ENCODE measurements at places on chromosomes 12 and 14.

GRCh38 chr12:32489070-32489469 lies 89.7 kb downstream of the FGD4 start:
- DNase-seq = no peak

- DNase-seq = no peak
These were observed 94.4 kb downstream of the SYT1 start for GRCh38 chr12:78958941-78959340.

DNA sequence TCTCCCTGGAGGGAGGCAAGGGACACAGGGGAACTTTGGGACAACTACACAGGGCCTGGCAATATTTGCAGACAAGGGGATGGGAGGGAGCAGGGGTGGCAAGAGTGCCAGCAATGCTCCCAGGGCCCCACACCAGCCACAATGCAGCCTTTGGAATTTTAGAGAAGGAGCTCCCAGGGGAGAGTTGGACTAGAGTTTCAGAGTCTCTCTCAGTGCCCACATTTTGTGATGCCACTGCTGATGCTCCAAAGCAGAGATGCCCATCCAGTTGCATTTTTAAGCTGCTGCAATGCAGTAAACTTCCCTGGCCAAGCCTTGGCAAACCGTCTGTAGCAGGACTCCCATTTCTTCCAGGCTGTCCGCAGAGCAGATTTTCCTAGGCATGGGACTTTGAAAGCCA lies 98.9 kb downstream of the ZFP36L1 start:
- no peak for DNase-seq

DNA sequence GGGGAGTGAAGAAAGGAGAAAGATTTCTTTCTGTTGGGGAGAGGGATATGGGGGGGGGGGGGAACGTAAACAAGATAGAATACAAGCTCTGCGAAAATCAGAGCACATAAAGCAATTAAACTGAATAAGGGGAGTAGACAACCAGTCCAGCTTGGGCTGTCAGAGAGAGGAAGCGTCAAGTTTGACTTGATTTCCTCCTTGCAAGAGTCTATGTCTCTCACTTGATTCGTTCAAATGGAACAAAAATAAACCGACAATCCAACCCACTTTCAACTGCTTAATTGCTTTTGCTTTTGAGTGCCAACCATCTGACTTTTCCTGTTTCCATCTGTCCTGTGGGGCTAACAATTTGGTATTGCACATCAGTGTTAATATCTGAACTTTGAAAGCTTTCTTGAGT lies 942 bp downstream of the SYT1 start:
- DNase-seq = no peak

DNA sequence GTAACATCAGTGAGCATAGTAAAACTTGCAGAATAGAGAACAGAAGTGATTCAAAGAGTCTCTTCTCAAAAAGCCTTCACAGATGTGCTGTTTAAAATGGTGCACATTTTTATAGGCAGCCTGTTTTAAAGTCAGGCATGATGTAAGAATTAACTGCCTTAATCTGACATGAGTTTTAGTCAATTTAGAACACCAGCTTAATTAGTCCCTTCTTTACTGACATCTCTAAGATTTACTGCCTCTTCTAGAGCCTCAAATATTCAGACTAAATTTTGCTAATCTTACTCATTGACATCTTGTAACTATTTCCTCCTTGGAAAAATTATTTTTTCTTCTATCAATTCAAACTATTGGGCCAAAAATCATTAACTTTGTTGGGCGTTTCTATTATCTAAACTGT lies 782.5 kb downstream of the C12orf50 start:
- no peak for DNase-seq

GRCh38 chr12:130299574-130299973 lies 38.1 kb upstream of the PIWIL1 start:
- no peak for DNase-seq

GRCh38 chr12:11581179-11581755 lies 68.2 kb upstream of the ETV6 start:
- DNase-seq = peak; percentile 61

DNA sequence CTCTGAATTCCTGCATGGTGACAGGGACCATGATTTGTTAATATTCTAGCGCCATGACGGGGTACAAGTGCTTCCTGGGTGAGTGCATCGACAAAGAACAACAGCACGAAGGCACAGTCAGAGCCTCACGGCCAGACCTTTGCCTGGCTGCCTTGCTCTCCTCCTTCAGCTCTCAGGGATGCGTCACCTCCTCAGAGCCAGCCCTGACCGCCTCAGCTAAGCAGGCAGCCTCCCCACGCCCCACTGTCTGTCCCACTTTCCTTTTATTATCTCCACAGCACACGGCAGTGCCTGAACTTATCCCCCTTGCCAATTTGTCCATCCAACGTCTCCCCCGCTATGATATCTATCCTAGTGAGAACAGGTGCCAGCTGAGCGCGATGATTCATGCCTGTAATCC lies 16.5 kb upstream of the FZD10 start:
- no peak for DNase-seq

DNA sequence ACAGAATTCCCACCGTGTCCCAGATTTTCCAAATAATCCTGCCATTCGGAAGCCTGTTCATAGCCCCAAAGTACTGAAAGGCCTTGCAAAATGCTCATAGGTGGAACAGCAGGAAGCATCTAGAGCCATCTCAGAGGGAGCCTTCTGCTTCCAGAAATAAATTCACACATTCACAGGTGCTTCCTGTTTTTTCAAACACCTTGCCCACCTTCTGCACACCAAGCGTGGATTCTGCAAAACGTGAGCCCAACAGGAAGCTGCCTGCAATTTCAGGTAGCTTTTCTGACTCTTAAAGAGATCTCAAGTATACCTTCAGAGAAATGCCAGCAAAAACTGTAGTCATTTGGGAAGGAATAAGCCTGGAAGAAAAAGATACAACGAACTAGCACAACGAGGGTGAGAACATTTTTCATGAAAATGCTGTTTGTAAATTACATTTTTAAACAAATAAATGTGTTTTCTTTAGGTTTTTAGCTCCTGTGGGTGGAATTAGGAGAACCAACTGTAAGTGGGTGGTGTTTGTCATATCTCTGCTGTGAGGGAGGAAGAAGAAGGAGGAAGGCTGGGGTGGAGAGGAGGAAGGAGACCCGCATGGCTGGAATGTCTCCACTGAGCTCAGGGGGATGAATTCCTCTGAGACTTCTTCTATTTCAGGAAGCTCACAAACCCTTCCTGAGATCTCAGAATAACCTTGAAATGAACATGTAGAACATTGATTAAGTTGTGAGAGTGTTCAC lies at the start of gene IFNG-AS1:
Gene IFNG-AS1 (plus strand): TSS at position 264 of the 737 bp plus-strand sequence.
- no peak for DNase-seq

DNA sequence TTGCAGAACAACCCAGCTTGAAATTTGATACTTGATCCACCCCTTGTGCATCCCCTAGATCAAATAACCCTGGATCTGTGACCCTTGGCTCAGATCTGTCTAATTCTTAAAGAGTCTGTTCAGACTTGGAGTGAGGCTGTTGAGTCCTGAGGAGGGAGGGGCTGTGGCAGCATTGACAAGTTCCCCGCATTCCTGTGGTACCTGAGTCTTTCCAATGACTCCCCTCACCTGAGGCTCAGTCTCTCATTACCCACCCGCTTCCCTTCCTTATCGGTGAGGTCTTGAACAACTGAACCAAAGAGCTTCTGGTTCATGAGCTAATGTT lies 16.1 kb upstream of the HDAC7 start:
- no peak for DNase-seq

GRCh38 chr14:22563987-22564386 lies 25.0 kb downstream of the DAD1 start:
- DNase-seq = no peak

DNA sequence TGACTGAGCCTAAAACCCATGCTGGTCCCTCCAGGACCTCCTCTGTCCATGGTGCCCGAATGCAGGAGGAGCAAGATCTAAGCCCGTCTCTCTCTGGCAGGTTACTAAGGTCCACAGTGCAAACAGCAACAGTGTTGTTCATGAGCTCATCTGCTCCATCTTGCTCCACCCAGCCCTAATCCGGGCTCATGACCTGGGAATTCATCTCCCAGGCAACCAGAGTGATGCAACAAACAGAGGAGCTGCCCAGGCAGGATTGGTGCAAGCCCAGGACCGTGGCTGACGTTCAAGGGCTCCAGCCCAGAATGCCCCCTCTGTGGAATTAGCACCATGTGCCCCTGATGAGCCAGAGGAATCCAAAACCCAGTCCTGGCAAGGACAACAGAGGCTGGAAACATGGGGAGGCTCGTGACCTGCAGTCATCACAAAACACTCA lies 29.9 kb downstream of the HSPB8 start:
- DNase-seq = no peak

DNA sequence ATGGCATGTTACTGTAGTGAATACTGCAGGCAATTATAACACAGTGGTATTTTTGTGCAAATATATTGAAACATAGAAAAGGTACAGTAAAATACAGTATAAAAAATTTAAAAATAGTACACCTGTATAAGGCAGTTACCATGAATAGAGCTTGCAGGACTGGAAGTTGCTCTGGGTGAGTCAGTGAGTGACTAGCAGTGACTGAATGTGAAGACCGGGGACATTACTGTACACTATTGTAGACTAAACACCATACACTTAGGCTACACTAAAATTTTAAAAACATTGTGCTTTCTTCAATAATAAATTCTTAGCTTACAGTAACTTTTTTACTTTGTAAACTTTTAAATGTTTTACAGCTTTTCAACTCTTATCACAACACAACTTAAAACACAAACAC lies 181.7 kb downstream of the GALC start:
- no peak for DNase-seq

DNA sequence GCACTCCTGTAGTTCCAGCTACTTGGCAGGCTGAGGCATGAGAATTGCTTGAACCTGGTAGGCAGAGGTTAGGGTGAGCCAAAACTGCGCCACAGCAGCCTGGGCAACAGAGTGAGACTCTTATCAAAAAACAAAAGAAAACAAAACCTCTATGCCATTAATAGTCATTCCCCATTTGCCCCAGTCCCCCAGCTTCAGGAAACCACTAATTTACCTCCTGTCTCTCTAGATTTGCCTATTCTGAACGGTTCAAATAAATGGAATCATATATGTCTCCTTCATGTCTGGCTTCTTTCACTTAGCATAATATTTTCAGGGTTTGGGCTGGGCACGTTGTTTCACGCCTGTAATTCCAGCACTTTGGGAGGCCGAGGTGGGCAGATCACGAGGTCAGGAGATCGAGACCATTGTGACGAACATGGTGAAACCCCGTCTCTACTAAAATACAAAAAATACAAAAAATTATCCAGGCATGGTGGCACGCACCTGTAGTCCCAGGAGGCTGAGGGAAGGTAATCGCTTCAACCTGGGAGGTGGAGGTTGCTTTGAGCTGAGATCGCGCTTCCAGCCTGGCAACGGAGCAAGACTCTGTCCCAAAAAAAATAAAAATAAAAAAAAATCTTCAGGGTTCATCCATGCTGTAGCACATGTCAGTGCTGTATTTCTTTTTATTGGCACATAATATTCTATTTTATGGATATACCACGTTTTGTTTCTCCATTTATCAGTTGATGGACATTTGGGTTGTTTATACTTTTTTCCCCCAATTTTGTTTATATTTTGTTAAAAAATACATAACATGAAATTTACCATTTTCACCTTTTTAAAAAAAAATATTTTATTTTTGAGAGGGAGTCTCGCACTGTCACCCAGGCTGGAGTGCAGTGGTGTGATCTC lies 31.9 kb downstream of the KNTC1 start:
- no peak for DNase-seq

- no peak for DNase-seq
These were observed 586.5 kb upstream of the TMEM132C start for GRCh38 chr12:127680516-127680915.

- DNase-seq = no peak
These were observed 61.2 kb upstream of the BCL11B start for GRCh38 chr14:99333214-99333613.

GRCh38 chr12:9872742-9873141 lies 3.6 kb upstream of the CLEC2B start:
- no peak for DNase-seq

DNA sequence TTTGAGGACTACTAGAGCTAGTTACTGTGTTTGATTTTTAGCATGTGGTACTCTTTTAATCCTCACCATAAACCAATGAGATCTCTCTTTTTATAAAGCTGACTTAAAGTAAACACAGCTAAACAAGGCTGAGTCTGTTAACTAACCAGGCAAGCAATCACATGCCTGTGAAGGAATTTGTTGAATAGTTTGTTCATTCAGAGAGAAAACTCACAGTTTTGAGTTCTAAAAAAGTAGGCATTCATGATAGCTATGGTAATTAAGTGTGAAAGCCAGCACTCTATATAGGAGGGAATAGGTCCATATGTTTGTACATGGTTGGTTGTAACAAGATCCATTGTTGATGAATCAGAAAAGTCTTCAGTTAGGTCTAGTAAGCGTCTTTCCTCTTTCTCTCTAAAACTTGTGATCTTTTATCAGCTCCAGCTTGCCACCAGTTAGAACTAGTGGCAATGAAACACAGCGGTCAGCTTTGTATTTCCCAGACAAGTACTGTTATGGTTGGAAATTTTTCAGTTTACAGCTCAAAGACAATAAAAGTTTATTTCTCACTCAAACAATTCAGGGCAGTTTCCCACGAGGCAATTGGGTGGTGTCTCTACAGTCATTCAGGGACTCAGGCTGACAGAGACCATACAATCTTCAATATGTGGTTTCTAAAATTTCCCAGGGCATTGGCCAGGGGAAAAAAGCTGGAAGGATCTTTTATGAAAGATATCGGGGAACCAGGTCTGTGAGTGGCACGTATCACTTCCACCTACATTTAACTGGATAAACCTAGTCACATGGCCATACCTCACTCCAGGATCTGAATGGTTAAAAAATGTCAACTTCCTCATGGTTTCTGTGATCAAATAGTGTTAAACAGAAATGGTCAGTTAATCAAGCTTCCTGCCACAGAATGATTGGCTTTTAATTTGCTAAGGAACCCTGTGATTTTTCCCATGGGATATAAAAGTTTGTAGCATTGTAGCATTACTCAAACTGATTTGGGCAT lies 203.1 kb downstream of the KIF21A start:
- DNase-seq = no peak

DNA sequence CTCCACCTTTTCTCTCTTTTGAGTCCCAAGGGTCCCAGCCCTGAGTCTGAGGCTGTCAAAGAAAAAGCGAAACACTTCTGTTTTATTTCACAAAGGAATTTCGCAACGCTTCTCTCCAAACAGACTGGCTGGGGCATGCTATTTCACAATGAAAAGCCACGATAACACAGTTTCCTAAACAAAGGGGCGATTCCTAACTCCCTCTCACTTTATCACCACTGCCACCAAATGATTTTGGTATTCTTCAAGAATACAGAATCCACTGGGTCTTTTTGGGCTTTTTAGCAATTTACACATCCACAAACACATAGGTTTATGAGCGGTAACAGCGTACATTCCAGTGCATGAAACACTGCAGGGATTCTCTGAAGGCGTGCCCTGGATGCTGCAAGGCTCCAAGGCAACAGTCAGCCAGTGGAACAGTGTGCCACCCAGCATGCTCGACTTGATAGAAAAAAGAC lies 161.2 kb downstream of the DAD1 start:
- no peak for DNase-seq
